AG04450 (cell line): ENCODE measurements at places on chromosomes 5 and 9.

- no peak for DNase-seq
These were observed 284.1 kb downstream of the ELAVL2 start for GRCh38 chr9:23541976-23542375.

DNA sequence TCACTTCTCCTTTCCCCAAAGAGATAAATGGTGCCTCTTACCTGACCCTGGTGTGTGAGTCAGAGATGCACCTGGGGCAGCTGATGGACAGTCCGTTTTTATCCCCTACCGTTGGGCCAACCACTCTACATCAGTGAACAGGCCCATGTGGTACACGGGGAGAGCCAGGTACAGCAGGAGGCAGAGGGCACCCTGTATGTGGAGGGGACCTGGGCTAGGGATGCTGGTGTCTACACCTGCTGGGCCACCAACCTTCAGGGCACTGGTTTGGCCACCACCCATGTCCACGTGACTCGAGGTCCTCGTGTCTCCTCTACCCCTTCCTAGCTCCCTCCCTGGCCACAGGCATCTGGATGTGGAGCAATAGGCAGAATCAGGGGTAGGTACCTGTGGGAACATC, 22.7 kb upstream of the ANXA6 start:
- no peak for DNase-seq

DNA sequence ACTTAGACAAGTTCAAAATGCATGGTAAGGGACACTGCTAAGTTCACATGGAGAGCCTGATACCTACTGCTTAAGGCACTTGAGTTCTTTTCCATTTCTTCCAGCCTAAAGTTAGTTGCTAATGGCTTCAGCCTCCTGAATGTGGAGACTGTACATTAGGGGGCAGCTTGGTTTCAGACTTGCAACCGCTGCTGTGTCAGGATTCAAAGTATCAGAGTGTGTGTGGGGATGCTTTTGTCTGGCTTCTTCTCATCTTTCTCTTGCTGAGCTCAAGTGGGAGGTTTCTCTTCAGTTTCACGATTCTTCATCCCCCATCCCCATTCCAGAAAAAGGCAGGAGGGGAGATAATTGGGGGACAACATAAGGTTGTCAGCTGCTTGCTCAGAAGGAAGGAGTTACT, 49.4 kb downstream of the ATP10B start:
- no peak for DNase-seq

DNA sequence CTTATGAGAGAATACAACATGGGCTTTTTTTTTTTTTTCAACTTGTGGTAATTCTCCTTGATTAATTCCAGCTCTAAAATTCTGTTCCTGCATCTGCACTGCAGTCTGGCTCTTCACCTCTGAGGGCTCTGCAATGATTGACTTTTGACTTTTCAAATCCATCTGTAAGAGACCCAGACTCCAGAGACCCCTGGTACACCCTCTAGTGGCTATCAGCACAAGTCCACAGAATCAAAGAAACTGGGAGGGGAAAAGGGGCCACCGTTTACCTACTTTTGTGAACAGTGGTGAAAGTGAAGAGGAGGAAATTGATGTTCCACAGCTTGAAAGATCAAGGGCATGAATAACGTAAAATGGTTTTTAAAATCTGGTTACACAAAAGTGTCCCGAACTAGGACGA, 151.6 kb downstream of the SLIT3 start:
- DNase-seq: no peak

DNA sequence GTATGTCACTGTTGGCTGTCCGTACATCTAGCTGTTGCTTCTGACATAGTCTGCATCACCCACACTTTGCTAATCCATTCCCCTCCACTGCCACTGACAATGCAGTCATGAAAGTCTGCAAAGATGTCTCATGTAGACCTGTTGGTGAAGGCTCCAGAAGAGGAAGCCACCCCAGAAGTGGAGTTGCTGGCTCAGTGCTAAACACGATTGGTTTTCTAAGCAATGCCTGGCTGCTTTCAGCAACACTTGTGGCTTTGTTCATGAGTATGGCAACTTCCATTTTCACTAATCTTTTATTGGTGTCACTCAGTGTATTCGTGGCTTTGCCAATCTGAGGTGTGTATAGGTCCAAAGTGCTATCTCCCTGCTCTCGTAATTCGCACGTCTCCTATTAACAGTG, 288.1 kb downstream of the GADD45G start:
- no peak for DNase-seq
